ENCODE measurements at places on chromosomes 5 and 9.

GRCh38 chr5:8598996-8599395 is 730.0 kb downstream of the MTRR start:
- DNase-seq, result no peak

- no peak for DNase-seq
Observed at GRCh38 chr5:179381691-179382090, 36.4 kb upstream of the ADAMTS2 start.

DNA sequence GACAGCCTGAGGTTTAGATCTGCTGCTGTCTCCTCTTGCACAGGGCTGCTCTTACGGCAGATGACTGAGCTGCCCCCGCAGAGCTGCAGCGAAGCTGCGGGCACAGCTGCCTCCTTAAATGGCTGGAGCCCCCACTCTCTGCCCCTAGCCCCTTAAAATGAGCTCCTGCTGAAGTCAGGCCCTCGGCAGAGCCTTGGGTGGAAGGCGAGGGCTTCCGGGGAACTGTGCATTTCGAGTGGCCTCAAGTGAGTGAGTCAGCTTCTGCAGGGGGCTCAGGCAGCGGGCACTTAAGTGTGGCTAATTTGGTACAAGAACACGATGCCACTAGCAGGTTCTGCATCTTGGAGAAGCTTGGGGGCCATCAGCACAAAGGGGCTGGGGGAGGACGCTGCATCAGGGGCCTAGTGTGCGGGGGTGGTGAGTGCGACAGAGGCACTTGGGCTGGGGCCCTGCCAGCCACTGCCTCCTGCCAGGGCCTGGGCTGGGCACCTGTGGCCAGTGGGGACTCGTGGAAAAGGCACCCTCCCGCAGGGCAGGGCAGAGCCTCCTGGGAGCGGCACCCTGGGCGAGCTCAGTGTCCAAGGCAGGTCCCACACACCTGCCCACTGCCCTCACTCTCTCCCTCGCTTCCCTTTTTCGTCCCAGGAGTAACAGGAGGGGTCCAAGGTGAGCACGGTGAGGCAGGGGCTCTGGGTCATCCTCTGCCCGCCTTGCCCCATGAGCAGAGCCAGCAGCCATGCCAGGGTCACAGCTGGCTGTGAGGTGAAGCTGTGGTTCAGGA is 28.8 kb upstream of the RNU6ATAC start:
- no peak for DNase-seq

GRCh38 chr9:113882636-113883164 is 6.6 kb downstream of the ZNF618 start:
- no peak for DNase-seq

- no peak for DNase-seq
Observed at GRCh38 chr5:133354323-133355185, 257.8 kb downstream of the FSTL4 start.

DNA sequence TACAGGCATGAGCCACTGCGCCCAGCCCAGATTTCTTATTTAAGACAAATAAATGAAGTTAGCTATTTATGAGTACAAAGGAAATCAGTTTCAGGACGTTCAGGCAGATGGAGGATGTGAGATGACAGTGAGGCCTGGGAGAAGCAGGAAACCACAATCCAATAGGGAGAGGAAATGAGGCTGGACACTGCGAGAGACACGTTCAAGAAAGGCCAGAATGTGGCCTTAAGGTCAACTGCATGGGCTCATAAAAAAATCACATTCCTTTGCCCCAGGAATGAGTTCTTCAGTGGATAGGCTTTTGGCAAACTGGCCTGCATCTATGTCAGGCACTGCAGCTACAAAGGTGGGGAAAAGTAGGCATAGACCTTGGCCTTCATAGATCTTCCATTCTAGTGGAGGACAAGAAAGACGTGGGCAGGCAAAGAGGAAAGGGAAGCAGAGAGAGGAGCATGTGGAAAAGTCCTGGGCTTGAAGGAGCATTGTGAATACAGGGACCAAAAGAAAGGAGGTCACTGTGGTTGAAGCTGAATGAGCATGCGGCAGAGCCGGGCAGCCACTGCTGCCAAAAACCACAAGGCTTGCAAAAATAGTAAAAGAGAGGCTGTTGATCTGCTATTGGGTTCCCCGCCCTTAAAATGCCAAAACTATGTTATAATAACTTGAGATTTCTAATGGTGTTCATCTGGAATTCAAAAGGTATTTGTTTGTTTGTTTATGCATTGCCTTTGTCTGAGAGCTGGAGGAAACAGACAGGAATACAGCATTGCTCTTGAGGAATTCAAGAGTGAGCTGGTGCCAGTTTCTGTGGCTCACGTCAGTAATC is 133.0 kb downstream of the GNA14 start:
- DNase-seq, result no peak

GRCh38 chr5:173310861-173311785 is 17.1 kb downstream of the STC2 start:
- no peak for DNase-seq

DNA sequence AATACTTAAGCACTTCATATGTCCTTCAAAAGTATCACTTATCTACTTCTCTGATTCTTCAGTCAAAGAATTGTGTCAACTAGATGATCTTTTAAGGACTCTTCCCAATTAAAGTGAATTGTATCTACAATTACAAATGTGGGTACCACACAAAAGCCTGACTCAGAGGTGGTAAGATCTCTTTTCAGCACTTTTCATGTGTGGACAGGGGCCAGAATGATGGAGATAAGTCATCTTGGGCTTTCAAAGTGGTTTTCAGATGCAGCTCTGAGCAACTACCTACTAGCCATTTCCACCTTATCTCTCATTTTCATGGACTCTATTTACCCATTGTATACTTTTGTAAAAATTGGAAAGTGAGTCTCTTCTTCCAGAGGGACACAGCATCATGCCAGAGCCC is 8.4 kb downstream of the COX7C start:
- DNase-seq, result no peak

DNA sequence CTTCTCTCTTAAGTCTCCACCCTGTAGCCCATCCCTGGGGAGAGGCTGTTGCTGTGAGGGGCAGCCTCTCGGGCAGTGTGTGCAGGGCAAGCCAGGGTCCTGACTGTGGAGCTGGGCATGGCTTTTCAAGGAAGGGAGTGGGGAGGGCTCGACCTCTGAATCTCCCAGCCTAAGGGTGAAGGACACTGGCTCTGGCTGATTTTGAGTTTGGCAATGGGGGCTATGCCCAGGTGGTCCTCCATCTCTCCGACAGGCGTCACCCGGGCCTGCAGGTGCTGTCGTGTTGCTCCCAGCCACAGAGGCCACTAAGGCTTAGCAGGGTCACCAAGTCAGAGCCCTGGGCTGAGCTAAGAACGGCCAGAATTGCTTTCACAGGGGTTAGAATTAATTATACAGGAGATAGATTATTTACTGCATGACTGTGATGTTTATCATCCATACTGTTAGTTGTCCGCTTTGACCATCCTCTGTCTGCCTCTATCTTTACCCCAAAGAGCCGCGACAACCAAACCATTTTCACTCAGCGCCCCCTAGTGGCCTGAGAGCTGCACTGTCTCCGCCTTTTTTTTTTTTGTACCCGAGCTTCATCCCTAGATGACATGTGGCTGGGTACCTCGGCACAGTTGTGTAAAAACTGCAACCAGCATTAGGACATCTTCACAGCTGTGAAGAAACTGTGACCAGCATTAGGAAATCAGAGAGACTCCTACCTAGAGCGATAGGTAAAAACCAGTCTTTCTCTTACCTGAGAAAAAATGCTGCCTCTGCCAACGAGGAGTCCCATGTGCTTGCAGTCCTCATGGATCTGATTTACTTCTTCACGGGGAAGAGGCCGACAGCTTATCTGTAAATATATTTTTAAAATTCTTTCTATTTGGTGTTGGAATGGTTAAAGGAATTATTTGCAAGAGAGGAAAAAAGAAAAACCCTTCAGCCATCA is 44.5 kb downstream of the AGXT2 start:
- no peak for DNase-seq

DNA sequence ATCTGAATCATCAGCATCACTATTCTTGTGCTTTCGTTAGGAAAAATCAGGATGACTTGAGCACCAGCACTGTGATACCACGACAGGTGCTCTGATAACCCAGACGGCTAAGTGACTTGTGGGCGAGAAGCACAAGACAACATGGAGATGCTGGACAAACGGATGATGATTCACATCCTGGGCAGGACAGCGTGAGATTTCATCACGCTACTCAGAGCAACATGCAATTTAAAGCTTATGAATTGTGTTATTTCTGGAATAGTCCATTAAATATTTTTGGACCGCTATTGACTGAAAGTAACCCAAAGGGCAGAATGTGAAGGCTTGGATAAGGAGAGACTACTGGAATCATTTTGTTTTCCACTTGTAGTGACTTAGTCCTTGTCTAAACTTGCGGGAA is 114.8 kb upstream of the DAPK1 start:
- DNase-seq, result no peak

GRCh38 chr5:31033295-31033694 is 160.2 kb upstream of the CDH6 start:
- no peak for DNase-seq

DNA sequence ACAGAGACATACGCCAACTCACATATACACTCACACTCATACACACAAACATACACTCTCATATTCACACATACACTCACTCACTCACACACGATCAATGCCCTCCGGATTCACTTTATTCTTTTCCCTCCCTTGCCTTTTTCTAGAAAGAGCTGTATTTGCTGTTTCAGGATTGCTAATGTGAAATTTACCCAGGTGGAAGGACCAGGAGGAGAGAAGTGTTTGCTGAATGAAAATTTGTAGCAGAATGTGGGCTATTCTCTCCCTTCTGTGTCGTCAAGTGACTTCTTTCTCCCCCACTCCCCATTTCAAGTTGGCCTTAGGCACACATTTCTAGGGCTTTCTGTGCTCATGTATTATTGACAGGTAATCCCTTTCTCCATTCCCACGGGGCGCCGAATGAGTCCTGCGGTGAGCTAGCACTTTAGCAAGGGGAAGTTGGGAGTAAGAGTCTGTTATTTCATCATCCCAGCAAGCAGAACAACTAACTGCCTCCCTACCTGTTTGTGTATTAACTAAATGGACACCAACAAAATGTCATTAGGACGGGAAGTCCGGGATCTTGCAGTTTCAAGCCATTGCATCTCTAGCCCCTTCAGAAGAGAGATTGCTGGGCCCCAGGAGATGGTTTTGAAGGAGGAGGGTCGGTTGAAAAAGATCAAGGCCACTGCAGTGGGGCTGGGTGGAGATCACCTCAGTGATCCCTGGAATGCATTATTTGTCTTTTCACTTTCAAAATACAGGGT is 97.1 kb upstream of the TAF11L2 start:
- DNase-seq, result no peak
